Stimulated activated CD8-positive, alpha-beta memory T cell treated with anti-CD3 and anti-CD28 coated beads, Interleukin-4, amount 100 ng/mL, for 48 hours (primary cell): ENCODE measurements at places on chromosomes 4 and X.

DNA sequence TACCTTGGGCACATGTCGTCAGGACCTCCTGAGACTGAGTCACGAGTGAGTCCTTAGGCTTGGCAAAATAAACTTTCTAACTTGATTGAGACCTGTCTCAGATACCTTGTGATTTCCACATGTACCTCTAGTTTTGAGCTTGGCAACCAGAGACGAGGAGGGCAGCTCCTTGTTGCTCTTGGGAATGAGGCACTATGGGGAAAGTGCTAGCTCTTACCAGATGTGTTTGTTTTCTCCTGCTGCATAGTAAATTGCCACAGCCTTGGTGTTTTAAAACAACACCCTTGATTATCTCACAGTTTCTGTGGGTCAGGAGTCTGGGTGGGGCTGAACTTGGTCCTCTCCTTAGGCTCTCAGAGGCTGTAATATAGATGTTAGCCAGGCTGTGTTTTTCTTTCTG is 59.1 kb upstream of the MAML3 start:
- DNase-seq: no peak

GRCh38 chr4:34280131-34280530 is 1964.2 kb downstream of the ARAP2 start:
- DNase-seq: no peak

GRCh38 chr4:29277381-29277780 is 1442.8 kb upstream of the PCDH7 start:
- no peak for DNase-seq

DNA sequence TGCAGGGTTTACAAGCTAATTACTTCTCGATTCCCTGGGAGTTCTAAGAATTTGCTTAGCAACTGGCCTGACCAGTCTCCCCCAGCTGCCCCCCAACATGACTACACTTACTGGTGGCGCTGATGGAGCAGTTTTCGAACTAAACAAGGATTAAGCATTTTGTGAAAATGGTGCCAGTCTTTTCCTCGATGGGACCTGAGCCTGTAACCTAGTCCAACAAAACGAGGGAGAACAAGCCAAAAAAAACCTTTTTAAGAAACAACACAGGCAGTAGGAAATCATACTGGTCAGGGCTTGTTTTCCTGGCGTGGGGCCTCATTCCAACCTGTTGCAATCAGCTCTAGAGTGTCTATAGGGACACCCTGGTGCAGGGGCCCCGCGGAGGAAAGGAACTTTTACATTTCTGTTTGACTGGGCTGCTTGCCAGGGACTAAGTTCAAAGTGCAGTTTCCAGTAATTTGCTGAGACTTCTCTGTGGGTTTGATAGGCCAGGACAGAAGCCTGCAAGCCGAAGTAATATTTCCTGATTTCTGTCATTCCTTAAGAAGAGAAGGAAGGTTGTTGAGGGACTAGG is 158.7 kb downstream of the SPRY1 start:
- no peak for DNase-seq

GRCh38 chr4:10082047-10082446 is 34.6 kb downstream of the WDR1 start:
- DNase-seq: peak; percentile 16

- DNase-seq: no peak
Measured at GRCh38 chr4:20017777-20018115, 234.0 kb upstream of the SLIT2 start.

GRCh38 chr4:26719954-26720552 is 136.2 kb downstream of the TBC1D19 start:
- no peak for DNase-seq

DNA sequence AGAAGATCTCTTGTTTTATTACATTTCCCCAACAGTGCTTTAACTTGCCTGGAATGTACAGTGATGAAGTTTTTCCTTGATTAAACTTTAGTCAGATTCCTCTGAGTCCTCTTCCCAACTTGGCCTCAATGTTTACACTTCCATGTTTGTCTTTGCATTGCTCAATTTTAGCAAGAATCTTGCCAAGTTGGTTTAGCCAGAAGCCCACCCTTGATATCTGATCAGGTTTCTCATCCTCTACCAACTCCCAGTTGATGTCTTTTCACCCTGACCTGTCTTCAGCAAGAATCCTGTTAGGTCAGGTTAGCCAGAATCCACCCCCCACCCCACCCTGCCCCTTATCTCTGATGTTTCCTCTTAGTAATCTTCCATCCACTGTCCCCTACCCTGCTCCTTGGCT is 120.9 kb downstream of the MBNL3 start:
- DNase-seq: no peak

DNA sequence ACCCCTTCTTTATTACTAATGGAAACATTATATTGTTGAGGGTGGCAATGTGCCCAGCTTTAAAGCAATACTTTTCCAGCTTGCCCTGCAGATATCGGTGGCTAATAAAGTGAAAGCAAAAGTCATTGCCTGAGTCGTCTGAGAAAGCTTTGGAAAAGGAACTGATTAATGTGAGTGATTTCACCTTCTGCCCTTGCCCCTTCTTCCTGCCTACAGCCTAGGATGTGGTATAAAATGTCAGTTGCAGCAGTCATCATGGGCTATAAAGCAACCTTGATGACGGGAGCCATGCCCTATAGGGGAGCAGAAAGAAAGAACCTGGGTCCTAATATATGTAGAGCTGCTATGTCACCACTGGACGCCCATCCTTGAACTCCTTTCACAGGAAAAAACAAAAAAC is 132.4 kb upstream of the USP9X start:
- no peak for DNase-seq

GRCh38 chrX:9746148-9746888 is 19.3 kb downstream of the GPR143 start:
- no peak for DNase-seq

DNA sequence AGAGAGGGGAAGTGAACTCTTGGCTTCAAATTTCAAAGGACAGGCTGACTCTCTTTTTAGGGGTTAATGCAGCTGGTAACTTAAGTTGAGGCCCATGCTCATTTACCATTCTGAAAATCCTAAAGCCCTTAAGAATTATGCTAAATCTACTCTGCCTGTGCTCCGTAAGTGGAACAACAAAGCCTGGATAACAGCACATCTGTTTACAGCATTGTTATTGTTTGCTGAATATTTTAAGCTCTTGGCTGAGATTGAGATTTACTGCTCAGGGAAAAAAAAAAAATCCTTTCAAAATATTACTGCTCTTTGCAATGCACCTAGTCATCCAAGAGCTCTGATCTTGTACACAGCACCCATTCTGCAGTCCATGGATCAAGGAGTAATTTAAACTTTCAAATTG is 17.7 kb downstream of the PPP3CA start:
- DNase-seq: no peak

DNA sequence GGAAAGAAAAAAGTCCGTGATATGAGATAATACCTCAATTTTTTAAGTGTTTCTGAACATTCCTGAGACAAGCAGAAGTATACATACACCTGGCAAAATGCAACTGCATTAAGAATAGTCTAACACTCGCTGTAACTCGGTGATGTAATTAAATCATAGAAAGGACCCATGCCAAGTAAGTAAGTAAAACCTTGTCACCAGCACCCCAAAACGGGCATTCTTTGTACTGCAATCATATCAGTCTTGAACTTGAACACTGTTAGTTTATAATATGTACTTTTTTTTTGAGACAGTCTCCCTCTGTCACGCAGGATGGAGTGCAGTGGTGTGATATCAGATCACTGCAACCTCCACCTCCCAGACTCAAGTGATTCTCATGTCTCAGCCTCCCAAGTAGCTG is 47.4 kb downstream of the SMIM14 start:
- DNase-seq: no peak

DNA sequence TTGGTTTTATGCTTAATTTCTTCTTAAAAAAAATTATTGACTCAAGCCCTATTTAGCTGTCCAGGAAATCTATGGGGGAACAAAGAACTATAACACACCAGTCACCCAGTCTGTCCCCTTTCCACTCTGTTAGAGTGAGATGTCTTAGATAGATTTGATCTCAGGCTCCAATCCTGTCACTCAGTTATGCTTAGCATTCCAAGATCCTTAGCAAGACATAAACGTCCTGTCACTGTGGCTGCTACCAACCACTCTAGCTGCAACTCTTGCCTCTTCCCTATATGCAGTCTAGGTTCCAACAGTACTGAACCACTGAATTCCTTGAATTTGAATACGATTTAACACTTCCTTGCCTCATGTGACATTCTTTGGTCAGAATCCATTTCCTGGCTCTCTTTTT is 241.9 kb upstream of the NWD2 start:
- DNase-seq: no peak

DNA sequence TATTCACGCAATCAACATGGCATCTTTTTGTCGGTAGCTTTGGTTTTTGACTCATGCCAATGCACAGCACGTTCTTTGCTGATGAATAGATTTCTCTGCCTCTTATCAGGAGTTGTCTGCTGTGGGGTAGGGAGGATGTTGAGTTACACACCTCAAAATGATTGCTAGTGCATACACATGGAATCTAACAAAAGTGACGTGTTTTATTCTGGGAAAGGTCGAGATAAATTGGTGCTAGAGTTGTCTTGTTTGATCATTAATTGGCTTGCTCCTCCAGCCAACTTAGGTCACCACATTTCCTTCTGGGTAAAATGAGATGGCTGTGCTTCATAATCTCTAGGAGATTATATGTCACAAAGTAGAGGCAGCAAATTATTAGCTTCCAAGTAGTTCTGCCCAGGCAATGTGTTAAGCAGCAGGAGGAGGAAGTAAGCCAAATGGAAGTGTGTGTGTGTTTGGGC is 3.9 kb downstream of the RAB9A start:
- no peak for DNase-seq

DNA sequence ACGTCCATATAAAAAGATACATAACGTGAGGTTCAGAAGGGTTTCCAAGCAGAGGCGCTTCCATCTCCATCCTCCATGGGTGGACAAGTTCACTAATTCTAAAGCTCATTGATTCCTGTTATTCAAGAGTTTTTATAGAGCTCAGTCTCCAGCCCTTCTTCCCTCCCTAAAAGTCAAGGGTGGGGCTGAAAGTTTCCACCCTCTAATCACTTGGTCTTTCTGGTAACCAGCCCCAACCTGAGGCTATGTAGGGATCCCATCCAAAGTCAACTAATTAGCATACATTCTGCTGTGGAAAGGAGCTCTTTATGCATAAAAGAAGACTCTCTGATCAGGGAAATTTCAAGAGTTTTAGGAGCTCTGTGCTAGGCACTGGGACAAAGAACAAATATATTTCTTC is 46.9 kb upstream of the VEGFC start:
- DNase-seq: no peak

DNA sequence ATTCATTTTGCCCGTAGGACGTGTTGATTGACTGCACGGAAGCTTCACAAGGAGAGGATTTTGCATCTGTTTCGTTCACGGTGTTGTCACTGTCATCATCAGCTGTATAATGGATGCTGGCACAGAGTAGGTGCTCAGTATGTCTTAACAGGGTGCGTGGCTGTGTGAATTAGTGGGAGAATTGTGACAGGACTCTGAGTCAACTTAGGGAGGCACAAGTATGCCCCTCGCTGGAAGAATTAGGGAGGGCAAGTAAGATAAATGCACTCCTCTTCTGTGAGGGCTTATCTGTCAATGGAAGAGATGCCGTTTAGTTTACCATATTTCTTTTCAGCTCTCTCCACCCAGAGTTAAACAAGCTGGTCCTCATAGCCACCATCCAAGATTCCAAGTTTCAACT is 107.2 kb downstream of the TRIML1 start:
- no peak for DNase-seq

DNA sequence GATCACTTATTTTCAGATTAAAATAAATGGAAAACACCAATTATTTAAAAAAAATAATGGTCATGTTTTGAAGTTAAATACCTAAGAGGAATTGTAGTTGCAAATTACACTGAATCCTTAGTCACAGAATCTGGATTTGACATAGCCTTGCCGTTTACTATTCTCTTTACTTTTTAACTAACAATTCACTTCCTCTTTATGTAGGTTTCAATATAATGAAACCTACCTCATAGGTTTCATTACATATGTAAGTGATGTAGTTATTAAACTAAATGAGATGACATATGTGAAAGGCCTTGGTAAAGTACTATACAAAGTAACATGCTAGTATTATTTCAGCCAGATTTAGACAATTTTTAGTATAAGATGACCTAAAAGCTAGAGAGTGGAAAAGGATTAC is 6.5 kb downstream of the SPP1 start:
- DNase-seq: no peak

GRCh38 chr4:182600856-182601255 is 316.3 kb downstream of the DCTD start:
- DNase-seq: no peak

GRCh38 chr4:76589402-76589801 is 154.4 kb downstream of the SHROOM3 start:
- no peak for DNase-seq

- no peak for DNase-seq
Measured at GRCh38 chrX:76439188-76439587, 11.7 kb downstream of the MAGEE1 start.
